ENCODE measurements at places on chromosomes 3 and 15.

DNA sequence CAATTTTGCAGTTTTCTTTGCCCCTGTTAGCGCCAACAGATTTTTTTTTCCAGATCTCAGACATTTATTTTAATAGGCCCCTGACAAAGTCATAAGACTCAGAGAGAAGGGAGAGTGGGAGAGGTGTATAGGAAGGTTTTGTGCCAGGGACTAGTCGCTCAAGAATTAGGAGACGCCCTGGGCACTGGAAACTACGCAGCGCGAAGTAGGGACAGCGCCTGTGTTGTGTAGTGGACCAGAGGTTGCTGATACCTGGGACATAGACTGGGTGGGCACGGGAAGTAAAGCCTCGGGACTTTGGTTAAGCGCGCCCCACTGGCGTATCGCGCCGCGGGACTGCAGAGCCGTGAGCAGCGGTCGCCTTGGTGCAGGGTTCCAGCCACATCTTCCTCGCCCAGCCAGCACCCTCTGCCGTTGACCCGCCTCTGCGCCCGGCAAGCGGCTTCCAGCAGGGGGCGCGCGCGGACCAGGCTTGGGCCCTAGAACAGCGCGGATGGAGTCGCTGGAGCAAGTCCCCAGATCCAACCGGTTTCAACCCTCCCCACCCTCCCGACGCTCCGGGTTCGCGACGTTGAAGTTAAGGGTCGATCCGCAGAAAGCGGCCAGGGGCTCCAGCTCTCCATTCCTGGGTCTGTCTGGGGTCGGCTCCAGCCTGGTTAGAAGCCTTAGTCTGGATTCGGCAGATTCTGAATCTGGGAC lies 3.0 kb upstream of the ISLR2 start:
- DNase-seq, result peak; percentile 57

DNA sequence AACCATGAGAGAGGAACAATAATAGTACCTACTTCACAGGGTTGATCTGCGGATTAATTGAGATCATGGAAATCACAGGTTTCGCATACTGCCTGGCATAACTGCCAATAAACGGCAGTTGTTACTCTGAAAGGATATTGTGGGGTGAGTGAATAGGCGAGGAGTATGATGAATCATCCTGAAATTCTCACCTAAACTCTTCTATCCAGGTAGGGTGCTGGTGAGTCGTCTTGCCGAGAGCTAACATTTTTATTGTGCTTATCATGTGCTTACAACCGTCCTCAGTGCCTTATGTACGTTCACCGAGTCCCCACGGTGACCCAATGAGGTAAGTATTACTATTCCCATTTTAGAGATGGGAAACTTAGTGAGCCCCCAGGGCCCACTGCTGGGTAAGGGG lies 52.4 kb upstream of the SRGAP3 start:
- DNase-seq, result no peak

GRCh38 chr15:62089616-62090015 lies 22.8 kb downstream of the C2CD4A start:
- DNase-seq, result no peak

DNA sequence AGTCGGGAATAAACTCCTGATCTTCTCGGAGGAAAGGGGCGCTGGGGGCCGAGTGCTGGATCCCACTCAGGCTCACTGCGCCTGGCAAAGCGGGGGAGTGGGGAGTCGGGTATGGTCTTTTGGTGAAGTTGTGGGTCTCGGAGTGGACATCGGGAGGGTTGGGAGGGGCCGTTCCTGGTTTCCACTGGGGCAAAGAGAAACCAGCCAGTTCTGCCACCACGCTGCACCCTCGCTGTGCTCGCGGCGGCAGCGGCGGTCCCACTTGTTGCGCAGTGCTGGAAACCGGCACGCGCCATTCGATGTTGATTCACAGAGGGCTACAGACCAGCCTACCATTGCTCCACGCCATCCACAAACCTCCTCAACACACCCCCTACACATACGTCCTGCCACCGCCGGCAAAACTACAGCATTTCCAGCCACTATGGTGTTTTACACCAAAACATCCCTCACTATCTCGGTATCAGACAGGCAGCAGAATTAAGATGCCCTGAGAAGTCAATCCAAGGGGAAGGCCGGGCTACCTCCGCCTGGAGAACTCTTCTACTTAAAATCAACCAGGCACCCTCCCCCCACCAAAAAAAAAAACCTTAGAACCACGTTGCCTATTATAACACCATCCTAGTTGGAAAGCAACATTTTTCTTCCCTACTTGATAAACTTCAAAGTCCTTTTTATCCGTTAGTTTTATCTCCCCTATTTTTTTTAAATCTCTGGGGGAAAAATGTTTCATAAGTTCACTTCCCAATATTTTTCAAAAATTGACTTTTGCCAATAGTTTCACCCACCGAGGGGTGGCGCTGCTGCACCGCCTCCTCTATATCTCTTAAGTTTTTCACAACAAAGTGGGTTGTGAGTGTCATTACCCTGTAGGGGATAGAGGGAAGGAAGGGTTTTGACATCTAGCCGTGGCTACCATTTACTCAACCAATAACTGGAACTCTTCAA lies 3.6 kb downstream of the BCL6 start:
- no peak for DNase-seq

DNA sequence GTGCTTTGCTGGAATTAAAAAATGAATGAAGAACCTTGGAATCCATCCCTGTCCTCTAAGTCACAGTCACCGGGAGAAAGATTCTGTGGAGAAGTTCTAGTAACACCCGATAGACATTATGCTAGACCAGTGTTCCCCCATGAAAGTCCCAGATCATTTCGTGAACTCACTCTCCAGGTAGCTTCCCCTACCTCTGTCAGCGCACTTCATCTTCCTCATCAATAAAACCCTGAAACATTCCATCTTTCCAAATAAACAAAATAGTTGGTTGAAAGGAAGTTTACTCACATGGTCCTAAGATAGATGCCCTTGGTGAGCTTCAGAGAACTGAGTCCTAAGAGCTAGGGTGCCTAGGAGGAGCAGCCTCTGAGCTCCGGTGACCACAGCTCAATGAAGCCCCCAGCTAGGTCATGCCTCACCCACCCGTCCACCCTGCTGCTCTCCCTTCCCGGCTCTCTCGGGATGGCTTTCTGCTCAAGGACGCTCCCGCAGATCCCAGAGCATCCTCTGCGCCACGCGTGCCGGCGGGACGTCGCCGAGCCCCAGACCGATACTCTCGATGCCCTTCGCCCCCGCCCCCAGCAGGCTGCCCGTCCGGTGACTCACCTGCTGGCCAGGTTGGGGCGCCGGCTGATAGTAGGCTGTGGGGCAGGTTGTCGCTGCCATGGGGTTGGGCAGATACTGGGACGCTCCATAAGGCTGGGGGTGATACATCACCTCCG lies 776 bp downstream of the VGLL3 start:
- DNase-seq, result no peak

GRCh38 chr15:69568173-69569009 lies 115.8 kb downstream of the RPLP1 start:
- no peak for DNase-seq

- no peak for DNase-seq
Observed at GRCh38 chr3:81218023-81218422, 543.4 kb downstream of the GBE1 start.

GRCh38 chr3:45225465-45226205 lies 452 bp downstream of the TMEM158 start:
- DNase-seq, result no peak

GRCh38 chr3:11739706-11740105 lies 96.0 kb upstream of the VGLL4 start:
- DNase-seq, result no peak

DNA sequence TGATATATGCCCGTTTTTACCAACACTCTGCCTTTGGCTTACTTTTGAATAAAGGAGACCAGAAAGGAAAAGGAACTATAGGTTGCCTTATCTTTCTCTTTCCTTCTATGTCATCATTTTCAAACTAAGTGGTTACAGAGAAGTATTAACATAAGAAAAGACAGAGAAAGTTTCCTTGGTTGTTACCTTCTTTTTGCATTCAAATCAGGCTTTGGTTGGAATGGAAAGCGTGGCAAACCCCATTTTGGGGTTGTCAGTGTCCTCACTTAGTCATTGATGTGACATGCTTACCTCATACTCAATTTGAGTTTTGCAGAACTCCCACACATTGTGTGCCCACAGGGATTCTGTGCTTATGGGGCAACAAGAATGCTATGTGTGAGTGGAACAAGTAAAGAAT lies 3.7 kb upstream of the THRB start:
- DNase-seq, result no peak

DNA sequence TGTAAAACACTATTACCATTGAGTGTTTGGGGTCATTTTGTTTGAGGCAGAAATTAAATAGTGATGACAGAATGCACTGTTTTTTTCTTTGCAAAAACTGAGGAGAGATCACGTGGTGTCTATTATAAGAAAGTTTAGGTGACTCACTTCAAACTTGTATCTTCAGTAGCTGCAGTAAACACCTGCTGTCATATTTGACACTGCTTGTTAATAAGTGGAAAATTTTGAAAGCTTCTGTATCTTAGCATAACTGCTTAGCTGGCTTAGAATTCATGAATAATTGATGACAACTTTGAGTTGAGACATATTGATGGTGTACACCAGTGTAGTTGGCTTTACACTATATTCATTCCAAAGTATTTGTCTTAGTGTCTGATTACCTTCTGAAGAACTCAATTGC lies 29.7 kb upstream of the MDFIC2 start:
- DNase-seq, result no peak

DNA sequence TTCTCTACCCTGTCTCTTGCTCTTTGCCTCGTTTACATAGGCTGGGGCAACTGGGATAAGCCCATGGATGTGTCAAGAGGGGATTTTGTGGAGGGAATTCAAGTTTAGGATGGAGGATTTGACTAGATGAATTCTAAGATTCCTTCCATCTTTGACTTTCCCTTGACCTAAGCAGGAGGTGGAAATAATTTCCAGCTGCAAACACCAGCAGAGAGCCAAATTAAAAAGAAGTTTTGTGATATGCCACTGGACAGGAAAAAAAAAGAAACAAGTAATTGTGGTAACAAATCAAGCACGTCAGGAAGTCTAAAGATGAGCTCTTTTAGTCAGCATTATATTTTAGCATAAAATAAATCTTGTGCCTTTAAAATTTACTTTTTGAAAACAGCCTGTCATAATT lies 49.8 kb downstream of the KCNMB2 start:
- no peak for DNase-seq

GRCh38 chr3:113136071-113136470 lies 75.3 kb upstream of the BOC start:
- DNase-seq, result no peak

DNA sequence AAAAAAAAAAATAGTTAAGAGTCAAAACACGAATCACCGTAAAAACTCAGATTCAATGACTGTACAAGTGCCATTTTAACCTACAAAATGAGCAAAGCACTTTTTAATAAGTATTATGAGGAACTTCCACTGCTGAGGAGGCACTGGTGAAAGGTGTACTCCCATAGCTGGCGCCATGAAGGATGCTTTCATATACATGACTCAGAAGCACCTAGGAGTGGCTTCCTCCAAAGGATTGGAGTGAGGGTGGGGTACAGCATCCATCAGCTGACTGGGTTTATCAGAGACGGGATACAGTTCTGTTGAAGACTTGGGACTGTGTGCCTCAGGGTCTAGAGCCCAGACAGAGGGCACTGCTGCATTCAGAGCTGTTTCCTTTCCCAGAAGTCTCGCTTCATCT lies 60.9 kb upstream of the MEX3B start:
- DNase-seq, result no peak

- no peak for DNase-seq
Observed at GRCh38 chr15:32855942-32856341, 138.1 kb downstream of the GREM1 start.

DNA sequence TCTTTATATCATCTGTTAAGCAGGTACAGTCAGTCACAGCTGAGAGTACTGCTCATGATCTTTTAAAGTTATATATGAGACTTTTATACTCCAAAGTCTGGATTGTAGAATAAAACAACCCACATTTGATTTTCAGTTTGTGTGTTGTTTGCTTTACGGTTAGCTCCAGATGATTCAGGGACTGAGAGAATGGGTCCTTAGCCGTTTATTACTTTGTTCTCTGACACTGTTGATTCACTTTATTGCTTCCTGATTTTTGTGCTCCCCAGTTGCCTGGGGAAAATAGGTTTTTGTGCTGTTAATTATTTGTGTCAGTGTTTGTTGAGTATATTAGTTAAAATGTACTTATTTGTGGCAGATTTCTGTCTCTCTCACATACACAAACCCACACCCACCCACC lies 8.6 kb upstream of the EBLN2 start:
- DNase-seq, result no peak

- no peak for DNase-seq
Observed at GRCh38 chr3:100427699-100428098, 26.4 kb downstream of the LNP1 start.

GRCh38 chr15:42284551-42284950 lies 11.3 kb upstream of the TMEM87A start:
- DNase-seq, result no peak
